ENCODE measurements at places on chromosomes 7 and 10.

GRCh38 chr7:135798095-135798494 lies 49.5 kb upstream of the FAM180A start:
- no peak for DNase-seq

DNA sequence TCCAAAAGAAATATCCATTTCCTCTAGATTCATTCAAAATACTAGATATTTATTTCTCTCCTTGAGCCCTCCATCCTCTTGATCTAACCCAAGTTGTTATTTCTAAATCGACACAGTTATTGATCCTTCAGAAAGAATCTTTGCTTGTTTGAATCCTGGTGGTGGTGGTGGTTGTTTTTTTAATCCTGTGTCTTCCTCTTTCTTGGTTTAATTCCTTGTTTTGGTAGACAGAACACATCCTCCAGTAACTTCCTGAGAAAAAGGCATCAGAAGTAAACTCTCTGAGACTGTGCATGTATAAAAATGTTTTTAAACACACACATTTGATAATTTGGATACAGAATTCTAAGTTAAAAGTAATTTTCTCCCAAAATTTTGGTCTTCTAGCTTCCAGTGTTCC lies 49.9 kb downstream of the SIRT1 start:
- no peak for DNase-seq

- no peak for DNase-seq
Observed at GRCh38 chr7:106372126-106372525, 87.3 kb upstream of the NAMPT start.

GRCh38 chr10:103834436-103835095 lies 20.8 kb downstream of the SH3PXD2A start:
- DNase-seq: no peak

- DNase-seq: no peak
Observed at GRCh38 chr10:90977855-90978486, 57.1 kb upstream of the ANKRD1 start.

- no peak for DNase-seq
Observed at GRCh38 chr7:66824041-66824440, 83.5 kb downstream of the RABGEF1 start.

- no peak for DNase-seq
Observed at GRCh38 chr7:74672343-74672915, 14.9 kb downstream of the GTF2I start.

- no peak for DNase-seq
Observed at GRCh38 chr7:68893411-68893810, 704.9 kb upstream of the AUTS2 start.

DNA sequence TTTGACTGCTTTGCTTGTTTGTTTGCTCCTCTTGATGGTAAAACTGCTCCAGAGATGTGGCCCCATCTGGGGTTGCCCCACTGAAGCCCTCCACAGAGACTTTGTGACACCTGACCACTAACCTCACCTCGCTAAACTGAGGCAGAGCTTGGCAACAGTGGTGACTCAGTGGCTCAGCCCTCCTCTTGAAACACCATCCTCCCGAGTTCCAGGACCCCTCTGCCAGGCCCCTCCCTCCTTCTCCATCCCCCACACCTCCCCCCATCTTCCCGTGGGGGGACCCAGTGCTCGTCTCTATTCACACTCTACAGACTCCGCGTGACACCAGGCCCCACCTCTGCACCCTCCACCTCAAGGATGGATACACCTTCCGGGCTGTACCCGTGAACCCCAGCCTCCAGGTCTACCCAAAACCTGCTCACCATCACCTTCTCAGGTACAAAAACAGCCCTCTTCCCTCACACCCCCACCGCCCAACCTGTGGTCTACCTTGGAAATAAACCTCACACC lies 19.0 kb upstream of the RET start:
- no peak for DNase-seq

DNA sequence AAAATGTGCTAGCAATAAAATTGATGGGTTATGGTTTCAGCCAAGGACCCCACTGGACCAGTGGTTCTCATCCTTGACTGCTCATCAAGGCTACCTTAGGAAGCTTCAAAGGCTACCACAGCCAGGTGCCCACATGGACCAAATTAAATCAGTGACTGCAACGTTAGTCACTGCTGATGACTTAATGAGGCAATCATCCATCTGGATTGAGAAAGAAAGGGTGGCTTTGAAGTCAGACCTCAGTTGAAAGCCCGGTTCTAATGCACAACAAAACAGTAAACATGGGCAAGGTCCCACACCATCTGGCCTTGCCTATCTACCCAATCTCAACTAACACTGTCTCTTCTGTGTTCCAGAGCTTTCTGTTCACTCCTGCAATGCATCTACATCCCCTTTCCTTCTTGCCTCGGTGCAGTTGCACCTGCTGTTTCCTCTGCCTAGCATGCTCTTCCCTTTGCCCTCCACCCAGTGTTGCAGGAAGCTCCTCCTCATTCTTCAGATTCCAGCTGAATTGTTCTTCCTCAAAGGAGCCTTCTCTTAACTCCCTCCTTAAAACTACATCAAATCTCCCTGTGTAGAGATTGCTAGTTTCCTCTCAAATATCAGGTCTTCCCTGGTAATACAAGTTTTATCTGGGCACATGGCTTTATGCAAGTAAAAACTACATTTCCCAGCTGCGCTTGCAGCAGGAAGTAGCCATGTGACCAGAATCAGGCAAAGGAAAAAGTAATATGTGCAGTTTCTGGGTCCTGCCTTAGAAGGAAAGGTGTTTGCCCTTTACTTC lies 10.3 kb upstream of the KCNK18 start:
- DNase-seq: no peak

DNA sequence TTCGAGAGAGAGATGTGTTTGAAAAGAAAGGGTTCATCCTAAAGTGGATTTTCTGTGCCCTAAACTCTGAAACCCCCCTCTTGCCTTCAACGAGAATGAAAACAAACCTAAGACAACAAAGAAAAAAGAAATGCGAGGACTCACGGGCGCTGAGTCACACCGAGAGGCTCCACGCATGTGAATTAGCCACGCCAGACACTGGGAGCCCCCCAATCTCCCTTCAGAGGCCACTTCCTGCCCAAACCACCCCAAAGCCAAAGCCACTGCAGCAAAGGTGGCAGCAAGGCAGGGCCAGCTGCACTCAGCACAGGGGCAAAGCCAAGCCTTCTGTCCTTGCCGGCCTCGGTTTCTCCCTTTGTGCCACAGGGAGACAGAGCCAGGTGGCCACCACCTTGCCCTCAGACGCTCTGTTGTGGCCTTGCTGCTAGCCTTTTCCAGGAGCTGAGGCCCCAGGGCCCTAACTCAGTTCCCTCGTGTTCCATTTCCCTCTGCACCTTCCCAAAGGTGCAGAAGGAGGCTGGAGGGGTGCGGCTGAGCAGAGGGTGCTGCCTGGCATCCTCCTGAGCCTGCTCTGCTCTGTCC lies 93.3 kb downstream of the FAM53B start:
- no peak for DNase-seq

DNA sequence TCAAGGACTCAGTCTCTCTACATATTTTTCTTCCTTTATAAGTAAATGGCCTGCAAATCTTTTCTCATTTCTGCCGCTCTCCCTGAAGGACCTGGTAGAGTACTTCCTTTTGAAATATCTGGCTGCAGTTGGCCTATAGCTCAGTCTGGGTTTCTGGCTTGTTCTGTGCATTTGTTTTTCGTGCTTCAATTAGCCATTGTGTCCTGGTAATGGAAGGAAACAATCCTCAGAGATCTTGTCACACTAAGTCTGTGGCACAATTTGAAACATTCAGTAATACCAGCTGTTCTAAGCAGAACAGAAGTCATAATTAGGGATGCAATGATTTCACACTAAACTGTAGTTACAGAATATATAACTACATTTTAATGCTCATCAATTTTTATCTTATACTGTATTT lies 545.0 kb downstream of the NRG3 start:
- no peak for DNase-seq

DNA sequence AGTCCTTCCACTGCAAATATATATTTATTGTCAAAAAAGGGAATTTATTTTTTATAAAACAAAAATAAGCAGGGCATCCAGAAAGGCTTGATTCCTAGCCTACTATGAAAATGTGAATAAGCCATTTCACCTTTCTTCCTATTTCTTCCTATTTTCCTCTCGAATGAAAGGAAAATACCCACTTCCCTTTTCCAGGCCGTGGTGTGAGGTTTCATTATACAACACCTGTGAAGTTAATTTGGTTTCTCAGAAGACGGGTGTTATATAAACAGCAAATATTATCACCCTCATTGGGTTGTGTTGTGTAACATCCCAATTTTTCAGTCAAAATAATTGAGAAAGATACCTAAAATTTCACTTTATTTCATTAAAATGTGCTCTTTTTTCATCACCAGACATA lies 214.3 kb downstream of the DGKB start:
- no peak for DNase-seq
